ENCODE measurements at places on chromosomes 6 and 20.

GRCh38 chr6:27474172-27474465 is 1.2 kb upstream of the ZNF184 start:
- DNase-seq, result no peak

GRCh38 chr20:18496042-18496441 is 983 bp downstream of the RBBP9 start:
- no peak for DNase-seq

- DNase-seq, result no peak
These were observed 206.4 kb upstream of the CITED2 start for GRCh38 chr6:139580592-139581484.

- DNase-seq, result no peak
These were observed 41.2 kb upstream of the DST start for GRCh38 chr6:56683882-56684281.

DNA sequence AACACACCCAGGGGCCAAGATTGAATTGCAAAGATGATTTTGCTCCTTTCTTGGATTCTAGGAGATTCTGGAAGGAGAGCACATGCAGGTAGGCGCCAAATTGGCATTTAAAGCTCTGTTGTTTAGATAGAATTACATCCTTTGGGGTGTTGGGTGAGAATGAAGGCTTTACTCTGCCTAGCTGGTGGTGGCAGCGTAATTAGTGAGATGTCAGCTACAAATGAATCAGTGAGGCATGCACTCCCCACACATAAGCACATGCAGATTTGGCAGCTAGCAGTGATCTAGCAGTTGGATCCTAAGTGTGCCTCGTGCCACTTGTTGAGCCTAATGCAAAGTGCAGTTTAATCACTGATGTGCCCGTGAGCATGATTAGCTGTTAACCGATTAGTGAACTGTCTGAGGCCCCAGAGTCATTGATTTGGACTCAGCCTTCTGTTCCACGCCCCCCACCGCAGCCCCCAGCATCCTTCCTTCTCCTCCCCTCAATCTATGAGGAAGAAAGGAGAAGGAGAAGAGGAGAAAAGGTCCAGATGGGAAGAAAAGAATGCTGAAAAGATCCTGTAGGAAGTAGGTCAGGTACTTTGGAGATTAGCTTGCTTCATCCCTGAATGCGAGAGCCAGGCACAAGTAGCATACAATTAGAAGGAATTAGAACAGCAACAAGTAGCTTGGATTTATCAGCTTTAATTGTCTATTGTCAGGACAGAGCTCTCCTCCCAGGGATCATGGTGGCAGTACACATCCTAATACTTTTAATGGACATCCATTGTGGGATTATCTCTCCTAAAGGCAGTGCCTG is 6.0 kb upstream of the PRDM1 start:
- no peak for DNase-seq

DNA sequence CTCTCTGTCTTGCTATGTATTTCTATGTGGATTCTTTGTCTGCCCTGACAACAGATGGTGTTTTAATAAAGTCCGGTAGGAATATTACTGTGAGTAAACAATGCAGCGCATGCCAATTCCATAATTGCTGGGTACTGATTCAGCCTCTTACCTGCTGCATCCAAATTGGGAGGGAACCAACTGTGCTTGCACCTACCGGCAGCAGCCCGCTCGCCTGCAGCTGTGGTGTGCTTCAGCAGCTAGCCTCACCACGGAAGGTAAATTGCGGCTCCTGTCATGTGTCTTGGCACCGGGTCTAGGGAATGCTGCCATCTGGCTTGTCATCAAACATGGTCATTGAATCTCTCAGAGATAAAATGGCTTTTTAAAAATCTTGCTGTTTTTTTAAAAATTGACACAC is 704.8 kb upstream of the SLC35B3 start:
- DNase-seq, result no peak

DNA sequence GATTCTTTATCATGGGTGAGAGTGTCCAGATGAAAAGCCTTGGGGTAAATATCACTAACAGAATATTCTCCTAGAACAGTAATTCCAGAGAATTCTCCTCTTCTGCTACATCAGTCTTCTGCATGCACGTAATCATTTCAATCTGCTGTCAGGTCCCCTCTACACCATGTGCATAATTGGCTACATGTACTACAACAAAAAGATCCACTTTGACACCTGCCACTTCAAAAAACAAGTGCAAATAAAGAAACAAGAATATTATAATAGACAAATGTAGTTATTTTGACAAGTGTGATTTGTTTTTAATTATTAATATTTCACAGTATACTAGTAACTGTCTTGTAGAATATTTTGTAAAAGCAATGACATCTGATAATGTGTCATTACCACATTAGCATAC is 154.2 kb downstream of the SAMD5 start:
- no peak for DNase-seq

DNA sequence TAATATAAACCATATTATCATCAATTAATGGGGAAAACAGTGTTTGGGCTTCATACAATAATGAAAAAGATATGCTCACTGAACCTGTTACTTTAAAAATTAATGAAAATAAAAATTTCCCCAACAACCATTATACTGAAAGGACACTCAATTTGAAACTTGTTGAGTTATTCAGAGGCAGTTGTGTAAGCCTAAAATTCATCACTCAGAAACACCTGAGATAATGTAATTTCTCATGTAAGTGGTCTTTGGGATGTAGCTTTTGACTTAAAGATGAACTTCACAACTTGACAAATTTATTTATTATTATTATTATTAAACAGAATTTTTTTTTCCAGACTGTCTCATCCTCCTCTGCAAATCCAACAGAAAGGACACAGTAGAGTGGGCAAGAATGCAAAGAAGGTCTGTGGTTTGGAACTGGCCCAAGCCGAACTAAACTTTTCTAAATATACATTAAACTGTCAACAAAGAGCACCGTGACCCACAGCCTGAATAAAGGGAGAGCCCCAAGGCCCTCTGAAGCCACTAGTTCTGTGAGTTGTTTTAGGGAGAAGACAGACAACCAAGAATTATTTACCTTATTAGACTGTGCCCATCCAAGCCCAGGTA is 32.2 kb upstream of the HEY2 start:
- DNase-seq, result no peak

- DNase-seq, result no peak
These were observed 1060.3 kb upstream of the CITED2 start for GRCh38 chr6:140434761-140435160.

GRCh38 chr20:57680934-57681914 is 28.6 kb downstream of the PMEPA1 start:
- no peak for DNase-seq

- DNase-seq, result no peak
These were observed 2.1 kb upstream of the ERGIC3 start for GRCh38 chr20:35539756-35540212.

DNA sequence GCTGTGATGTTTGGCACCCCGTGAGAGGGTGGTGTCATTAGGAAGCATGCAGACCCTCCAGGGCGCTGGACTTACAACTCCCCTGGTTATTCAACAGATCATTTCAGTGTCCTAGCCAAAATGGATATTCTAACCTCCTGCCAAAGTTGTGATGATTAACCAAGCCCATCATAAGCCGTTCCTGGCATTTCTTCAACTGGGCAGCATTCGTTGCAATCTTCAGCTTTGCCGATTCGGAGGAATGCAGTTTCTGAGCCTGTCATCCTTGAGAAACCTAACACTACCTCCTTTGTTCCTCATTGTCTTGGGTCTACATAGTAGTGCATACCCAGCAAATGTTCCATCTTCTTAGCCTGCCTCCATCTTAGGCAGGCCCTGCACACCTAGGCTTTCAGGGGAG is 79.2 kb upstream of the MAP3K4 start:
- DNase-seq, result no peak

GRCh38 chr6:42958125-42958524 is 2.4 kb upstream of the GNMT start:
- DNase-seq, result no peak

- DNase-seq, result no peak
These were observed 38.2 kb upstream of the FRMD1 start for GRCh38 chr6:168116975-168117899.

DNA sequence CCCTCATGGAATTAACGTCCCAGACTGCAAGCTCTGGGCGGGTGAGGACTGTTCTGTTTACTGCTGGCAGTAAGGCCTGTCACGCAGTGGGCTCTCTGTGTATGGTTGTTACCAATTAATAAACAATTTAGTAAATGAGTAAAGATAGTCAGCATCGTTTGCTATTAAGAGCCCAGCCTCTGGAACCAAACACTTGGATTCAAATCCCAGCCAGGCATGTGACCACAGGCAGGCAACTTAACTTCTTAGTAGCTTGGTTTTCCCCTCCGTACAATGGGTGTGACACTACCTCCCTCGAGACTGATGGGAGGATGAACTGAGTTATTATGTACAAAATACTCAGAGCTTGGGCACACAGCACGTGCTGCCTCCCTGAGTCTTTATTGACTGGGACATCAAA is 137.7 kb upstream of the ARMC2 start:
- no peak for DNase-seq

DNA sequence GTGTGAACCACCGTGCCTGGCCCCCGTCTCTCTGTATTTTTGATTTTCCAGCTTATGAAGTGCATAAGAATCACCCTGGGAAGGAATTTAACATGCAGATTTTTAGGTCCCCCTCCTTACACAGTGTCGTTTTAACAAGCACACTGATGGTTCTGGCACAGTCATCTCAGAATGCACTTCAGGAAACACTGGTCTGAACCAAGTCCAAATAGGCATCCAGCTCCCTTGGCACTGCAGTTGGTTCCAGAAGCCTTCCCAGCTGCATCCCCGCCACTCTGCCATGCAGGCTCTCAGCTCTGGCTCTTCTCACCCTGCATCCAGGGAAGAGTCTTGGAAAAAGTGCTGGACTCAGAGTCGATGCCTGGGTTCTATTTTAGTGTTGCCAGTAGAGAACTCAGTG is 20.1 kb downstream of the RIPOR2 start:
- no peak for DNase-seq

DNA sequence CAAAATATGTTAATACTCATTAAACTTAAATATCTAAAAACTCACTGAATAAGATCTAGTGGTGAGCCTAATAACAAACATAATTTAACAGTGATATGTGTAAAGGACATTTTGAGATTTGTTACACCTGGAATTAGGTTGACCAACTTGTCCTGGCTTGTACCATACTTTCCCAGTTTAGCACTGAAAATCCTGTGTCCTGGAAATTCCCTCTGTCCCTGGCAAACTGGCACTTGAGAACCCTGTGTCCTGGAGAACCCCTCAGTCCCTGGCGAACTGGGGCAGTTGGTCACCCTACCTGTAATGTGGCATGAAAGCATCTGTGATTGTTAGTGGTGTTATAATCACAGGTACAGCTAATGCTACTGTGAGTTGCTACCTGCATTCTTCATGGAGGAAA is 6.9 kb upstream of the PRND start:
- DNase-seq, result no peak

- no peak for DNase-seq
These were observed 2.3 kb downstream of the SLPI start for GRCh38 chr20:45251884-45252560.

- no peak for DNase-seq
These were observed 2.5 kb downstream of the RBM39 start for GRCh38 chr20:35739294-35740163.

- DNase-seq, result no peak
These were observed 526.4 kb downstream of the QKI start for GRCh38 chr6:163940705-163941623.

DNA sequence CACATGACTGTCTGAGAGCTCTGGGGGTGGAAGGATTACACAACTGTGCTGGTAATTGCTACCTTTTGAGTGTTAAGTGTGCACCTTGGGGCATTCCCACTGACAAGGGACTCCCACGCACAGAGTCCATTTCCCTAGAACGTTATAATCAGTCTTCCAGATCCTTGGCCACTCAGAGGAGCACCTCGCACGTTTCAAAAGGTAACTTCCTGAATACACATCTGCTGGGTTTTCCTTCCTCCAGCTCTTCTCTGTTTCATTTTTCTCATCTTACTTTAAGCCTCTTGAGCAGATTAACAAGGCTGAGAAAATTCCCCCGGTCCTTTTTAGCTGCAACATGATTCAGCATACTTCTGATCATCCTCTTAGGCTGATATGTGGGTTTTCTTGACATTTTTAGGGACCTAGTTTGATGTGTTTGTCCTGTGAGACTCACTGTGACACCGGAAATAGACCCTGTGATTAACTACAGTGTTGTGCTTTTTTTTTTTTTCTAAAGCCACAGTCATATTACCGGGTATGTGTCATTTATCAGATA is 98.4 kb upstream of the DUSP22 start:
- DNase-seq, result no peak

DNA sequence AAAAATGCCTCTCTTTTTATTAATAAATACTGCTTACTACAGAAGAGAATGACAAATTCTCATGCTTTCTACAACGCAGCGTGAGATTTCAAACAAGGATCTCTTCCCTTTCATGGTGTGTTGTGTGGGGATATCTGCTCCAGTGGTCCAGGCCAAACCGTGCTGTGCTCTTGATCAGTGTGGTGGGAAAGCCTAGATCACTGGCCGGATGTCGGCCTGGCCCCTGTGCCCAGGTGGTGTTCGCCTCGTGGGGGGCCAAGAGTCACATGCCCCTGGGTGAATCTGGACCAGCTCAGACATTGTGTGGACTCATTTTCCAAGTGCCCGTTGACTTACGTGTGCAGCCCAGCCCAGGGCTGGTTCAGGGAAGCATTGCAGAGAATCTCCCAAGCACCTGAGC is 4.3 kb downstream of the CDH4 start:
- DNase-seq, result no peak

DNA sequence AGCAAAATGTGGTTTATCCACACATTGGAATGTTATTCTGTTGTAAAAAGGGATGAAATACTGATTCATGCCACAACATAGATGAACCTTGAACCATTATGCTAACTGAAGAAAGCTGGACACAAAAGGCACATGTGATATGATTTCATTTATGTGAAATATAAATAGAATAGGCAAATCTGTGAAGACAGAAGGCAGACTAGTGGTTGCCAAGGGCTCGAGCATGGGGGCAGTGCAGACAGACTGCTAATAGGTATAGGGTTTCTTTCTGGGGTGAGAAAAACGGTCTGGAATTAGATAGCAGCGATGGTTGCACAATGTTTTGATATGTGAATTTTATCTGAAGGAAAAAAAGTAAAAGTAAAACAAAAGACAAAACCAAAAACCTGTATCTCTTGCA is 54.6 kb upstream of the FNDC1 start:
- DNase-seq, result no peak

DNA sequence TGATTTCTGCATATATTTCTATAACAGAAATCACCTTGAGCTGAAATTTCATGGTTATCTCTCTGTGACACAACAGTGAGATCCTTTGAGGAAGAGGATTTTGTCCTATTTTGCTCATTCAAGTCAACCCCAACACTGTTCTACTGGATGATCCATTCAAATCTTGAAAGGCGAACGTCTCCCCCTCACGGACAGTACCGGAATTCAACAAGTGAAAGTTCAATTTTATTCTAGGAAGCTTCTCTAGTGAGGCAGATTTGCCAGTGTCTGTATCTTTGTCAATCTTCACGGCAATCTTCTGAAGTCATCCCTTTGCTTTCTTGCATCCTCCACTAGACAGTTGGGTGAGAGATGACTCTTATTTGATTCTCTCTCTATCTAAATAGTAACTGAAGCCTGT is 91.7 kb upstream of the PDE7B start:
- DNase-seq, result no peak

- no peak for DNase-seq
These were observed 180.5 kb downstream of the JARID2 start for GRCh38 chr6:15426395-15426794.
